ENCODE measurements at places on chromosomes 12 and 14.
A peak's percentile ranks its signal among the peaks of the same experiment; 100 is the strongest.

DNA sequence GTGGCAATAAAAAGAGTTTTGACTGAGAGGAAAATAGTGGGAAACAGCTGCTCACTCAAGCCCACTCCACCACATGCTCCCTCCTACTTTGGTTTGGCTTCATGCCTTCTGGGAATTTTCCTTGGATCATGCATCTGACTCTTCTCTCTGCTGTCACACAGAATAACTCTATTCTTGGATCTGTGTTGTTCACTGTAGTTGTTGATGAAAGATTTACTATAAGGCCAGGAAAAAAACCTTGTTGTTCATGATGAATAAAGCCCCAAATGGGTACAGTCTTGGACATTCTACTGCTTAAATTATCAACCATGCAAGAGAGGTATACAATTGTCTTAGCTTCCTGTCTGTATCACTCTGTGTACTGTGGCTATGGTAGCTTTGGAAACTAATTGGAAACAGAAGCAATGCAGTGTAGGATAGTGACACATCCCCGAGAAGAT lies 70.5 kb downstream of the TMX1 start:
- DNase-seq, result no peak

- DNase-seq, result no peak
Measured at GRCh38 chr12:30417697-30418231, 277.9 kb downstream of the IPO8 start.

DNA sequence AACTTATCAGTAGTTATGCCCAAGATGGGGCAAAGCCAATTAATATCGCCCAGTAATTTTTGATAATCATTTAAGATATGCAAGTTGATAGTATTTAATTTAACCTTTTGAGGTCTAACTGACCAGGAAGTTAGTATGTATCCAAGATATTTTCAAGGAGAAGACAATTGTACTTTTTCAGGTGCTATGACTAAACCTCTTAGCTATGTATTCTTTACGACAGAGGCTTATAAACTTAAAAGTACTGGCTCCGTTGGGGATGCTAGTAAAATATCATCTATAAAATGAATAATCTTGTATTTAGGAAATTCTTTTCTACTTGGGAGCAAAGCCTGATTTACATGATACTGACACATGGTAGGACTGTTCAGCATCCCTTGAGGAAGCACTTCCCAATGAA lies 40.3 kb downstream of the TMTC3 start:
- no peak for DNase-seq

DNA sequence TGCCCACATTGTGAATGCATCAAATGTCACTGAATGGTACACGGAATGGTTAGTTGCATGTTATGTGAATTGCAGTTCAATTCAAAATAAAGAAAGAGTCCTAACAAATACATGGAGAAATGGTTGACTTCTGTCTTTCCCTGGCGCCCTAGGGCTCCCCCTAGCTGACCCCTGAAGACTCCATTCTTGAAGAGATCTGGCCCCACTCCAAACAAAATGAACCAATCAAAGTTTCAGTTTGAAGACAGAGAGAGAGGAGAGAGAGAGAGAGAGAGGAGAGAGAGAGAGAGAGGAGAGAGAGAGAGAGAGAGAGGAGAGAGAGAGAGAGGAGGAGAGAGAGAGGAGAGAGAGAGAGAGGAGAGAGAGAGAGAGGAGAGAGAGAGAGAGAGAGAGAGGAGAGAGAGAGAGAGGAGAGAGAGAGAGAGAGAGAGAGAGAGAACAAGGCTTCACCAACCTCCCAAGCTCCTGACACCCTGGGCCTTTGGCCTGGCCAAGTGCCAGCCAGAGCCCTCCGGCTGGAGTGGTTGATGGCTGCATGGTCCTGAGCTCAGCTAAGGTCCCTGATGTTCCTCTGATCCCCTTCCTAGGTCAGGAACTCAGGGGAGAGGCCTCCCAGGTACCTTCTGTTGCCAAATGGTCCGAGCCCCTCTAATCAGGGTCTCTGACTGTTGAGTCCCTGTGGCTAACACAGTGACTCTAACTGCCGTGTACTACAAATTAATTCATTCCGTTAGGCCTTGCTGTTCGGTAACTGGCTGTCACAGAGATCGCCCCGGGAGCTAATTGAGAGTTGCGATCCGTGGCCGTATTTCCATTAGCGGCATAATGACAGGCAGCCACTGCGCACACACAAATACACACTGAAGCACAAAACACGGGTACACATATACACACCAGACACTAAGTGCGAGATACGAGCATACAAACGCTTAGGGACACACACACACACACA lies 188.8 kb downstream of the ESRRB start:
- DNase-seq, result no peak

GRCh38 chr14:32044454-32044853 lies 32.6 kb upstream of the ARHGAP5 start:
- DNase-seq, result no peak

DNA sequence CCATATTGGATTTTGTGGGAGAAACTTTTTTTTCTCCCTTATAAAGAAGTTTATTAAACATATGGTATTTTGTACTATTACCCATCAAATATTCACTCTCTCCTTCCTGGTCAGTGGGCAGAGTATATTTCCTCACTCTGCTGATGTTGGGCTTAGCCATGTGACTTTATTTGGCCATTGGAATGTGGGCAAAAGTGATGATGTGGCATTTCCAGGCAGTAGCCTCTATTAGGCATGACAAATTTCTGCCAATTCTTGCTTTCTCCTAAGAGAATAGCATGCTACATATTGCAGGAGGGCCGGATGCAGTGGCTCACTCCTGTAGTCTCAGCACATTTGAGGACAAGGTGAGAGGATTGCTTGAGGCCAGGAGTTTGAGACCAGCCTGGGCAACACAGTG lies 24.4 kb upstream of the WSCD2 start:
- DNase-seq, result no peak

- DNase-seq, result no peak
Measured at GRCh38 chr12:6692888-6693287, 3.7 kb upstream of the ZNF384 start.

DNA sequence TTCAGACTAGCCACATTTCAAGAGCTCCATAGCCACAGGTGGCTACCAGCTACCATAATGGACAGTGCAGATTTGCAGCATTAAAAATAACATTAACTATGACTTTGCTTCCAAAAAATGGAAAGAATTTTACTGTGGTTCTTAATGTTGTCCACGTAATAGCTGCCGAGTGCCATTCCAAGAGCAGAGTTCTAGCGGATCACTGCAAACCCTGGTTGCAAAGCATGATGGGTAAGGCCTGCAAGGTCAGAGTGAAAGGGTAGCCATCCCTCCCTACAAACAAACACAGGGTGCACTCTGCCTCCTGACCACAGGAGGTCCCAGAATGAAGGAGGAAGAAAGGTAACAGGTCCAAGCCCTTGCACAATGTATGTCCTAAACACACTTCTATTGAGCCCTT lies 157.6 kb downstream of the DPF3 start:
- DNase-seq, result no peak

- no peak for DNase-seq
Measured at GRCh38 chr12:52238916-52239646, 6.0 kb downstream of the KRT7 start.

GRCh38 chr12:52278575-52279421 lies 4.4 kb downstream of the KRT86 start:
- peak; percentile 66 for DNase-seq

- no peak for DNase-seq
Measured at GRCh38 chr12:25550186-25550585, 2.9 kb downstream of the LMNTD1 start.

GRCh38 chr14:68784978-68785533 lies 7.8 kb downstream of the ZFP36L1 start:
- no peak for DNase-seq

DNA sequence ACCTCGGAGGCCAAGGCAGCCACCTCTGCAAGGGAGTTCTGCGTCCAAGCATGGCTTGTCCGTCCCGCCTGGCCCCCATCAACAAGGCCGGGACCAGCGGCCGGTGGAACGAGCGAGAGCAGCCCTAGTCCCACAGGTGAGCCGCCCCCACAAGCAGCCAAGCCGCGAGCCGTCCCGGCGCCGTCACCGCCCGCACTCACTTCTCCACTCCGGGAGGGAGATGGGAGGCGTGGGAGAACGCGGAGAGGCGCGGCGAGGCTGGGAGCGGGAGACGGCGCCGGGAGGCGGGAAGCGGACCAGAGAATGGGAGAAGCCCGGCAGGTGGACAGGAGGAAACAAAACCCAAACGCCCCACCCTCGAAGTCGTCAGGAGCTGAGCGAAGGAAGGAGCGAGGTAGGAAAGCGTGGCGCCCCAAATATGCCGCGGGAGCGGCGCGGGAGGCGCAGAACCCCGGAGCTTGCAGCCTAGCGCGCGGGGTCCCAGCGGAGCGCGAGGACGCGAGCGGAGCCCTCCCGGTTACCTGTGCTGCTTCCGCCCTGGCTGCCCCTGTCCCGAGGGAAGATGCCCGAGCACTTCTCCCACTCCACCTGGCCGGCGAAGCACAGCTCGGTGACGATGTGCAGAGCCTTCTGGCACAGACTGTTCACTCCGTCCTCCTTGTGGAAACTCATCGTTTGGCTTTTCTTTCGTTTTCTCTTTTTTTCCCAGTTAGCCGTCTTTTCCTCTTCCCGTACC lies 600 bp downstream of the SYT10 start:
- no peak for DNase-seq

GRCh38 chr12:23169012-23169695 lies 544.2 kb downstream of the ETNK1 start:
- DNase-seq, result no peak

- DNase-seq, result no peak
Measured at GRCh38 chr12:98743362-98743953, 98.4 kb downstream of the APAF1 start.

GRCh38 chr14:23120541-23121251 lies 1.6 kb upstream of the CEBPE start:
- peak; percentile 89 for DNase-seq

DNA sequence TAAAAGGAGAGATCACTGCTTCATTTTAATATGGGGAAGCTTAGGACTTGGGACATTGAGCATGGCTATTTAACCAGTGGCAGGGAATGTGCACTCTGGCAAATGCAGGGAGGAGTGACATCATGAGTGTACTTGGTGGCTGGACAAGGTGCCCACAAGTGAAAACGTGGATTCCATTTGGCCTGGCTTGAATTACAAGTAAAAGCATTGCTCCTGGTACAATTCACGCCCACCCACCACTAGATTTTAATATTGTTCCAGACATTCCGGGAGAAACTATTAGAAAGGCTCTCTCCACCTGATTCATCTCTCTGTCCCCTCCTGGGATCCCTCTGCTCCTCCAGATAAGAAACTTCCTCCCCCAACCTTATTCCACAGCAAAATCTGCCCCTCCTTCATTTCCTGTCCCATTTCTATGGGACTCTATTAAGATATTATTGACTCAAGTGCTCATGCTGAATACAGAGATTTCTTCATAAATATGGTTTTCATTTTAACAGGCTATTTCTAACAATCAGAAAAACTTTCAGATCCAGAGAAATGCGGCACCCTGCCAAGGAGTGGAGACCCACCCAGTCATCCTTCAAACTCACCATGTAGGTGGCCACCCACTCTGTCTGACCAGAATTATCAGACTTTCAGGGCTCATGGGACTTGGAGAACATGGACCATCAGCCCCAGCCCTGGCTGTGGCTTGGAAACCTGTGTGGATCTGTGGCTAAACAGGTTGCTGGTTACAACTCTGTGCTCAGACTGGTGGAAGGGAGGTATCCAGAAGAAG lies 43.2 kb downstream of the SSPN start:
- no peak for DNase-seq

GRCh38 chr12:124036171-124036598 lies 63.2 kb downstream of the ZNF664 start:
- DNase-seq, result no peak

DNA sequence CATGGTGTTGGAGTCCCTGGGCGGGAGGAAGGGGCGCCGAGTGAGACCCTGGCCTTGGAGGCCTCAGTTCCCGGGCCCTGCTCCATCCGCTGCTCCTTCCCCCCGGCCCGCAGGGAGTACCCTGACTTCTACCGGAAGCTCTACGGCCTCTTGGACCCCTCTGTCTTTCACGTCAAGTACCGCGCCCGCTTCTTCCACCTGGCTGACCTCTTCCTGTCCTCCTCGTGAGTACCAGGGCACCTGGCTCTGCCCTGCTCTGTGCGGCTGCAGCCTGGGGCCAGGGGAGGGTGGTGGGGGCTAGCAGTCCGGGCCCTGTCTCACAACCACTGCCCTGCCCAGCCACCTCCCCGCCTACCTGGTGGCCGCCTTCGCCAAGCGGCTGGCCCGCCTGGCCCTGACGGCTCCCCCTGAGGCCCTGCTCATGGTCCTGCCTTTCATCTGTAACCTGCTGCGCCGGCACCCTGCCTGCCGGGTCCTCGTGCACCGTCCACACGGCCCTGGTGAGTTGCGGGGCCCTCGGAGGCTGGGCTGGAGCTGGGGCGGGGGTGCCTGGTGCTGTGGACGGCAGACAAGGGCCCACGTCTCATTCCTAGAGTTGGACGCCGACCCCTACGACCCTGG lies 7.0 kb downstream of the NOC4L start:
- no peak for DNase-seq

DNA sequence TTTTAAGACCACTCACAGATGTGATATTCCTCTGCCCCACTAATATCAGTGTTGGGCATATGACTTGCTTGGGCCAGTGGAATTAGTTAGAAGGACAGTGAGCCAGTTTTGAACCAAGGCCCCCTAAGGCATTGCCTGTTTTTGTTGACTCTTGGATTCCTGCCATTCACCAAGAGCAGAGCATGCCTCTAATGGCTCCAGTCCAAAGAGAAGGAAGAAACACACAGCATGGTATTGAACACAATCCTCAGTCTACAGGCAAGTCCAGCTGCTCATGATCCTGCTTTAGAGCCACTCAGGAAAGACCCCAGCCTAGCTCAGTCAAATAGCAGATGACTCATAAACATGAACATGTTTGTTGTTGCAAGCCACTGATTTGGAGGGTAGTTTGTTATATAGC lies 1201.5 kb downstream of the BCL11B start:
- DNase-seq, result no peak

GRCh38 chr14:32330351-32331111 lies 1.4 kb downstream of the AKAP6 start:
- no peak for DNase-seq
